ENCODE measurements at places on chromosomes 3 and 15.

DNA sequence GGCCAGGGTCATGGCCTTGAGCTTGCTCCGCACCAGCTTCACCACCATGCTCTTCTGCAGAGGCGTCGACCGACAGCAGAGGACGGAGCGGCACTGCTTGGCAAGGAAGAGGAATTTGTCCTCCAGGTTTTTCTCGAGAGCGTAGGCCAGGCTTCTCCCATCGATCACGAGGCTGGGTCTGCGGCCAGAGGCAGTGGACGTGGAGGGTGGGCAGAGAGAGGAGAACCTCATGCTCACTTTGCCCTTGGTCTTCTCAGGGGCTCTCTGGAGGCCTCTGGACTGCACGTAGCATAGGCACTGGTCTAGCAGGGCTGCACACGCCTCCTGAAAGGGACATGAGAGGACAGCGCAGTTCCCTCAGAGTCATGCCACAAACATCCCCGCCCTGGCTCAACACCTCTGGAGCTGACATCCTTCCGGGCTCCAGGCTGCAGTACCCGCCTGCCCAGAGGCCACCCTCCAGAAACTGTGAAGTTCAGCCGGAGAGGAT lies 168.3 kb downstream of the ATP10A start:
- DNase-seq: no peak

DNA sequence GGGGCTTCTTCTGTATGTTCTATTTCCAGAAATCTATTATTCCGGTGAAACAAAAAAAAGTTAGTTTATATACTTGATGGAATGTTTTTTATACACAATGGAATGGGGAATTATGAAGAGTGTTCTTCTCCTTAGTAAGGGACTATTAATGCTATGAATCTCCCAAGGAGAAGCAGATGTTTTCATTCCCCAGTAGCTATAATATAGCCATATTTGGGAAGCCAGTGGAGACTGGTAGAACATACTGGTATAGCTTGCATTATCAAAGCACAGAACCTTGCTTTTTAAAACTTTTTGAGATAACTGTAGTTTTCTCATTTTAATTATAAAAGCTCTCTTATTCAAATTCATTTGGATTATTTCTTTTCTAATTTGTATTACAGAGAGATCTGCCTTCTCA lies 38.3 kb downstream of the ADGRG7 start:
- DNase-seq: no peak

DNA sequence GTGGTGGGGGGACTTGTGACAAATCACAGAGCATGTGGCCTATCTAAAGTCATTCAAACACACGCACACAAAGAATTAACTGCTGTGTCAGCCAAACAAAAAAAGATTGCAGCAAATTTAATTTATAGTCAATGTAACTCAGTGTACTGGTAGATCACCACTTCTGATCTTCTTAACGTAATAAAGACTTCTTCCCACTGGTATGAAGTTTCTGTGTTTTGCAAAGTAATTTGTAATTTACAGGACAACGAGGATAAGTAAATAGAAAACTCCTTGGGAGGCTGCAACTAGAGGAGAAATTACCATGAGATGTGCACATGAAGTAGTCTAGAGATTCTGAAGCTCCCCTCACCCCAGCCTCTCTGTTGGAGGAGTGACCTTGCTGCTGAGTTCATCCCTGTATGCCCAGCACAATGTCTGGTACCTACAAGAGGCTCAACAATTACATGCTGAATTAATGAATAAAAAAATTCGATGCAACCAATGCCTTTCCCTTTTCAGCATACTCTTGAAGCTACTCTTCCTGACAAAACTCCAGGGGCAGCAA lies 207.3 kb downstream of the ARRDC4 start:
- no peak for DNase-seq

DNA sequence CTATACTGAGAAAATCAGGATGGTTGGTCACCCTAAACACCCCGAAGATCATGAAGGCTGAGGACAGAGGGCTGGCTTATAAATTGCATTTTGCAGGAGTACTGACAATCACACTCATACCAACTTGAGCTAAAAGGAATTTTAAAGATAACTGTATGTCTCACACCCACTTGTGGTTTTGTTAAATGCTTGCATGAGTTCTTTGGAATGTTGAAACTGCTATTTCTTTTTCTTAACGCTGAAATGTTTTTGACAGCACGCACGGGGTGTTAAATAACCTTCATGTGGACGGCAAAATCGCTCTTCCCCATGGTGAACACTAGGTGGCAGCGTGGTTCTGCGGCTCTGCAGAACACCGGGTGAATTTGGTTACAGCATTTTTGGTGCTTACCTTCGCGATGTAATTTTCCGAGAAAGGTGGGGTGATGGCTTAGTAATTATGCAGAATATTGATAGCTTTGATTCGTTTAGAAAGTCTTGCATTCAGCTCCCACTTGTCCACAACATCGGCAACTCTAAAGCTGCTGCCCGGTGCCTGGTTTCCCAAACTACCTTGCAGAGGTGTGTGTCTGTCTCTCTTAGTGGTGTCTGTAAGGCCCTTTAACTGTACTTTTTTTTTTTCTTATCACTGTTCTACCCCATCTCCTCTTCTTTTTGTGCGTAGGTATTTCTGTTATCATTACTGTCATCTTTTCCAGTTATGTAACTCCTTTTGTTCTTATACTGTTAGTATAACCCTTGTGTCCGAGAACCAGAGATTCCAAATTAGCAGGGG lies 51.7 kb downstream of the ARNT2 start:
- DNase-seq: peak; percentile 77

- DNase-seq: no peak
These were observed 368.4 kb upstream of the IL12A start for GRCh38 chr3:159620281-159620680.

DNA sequence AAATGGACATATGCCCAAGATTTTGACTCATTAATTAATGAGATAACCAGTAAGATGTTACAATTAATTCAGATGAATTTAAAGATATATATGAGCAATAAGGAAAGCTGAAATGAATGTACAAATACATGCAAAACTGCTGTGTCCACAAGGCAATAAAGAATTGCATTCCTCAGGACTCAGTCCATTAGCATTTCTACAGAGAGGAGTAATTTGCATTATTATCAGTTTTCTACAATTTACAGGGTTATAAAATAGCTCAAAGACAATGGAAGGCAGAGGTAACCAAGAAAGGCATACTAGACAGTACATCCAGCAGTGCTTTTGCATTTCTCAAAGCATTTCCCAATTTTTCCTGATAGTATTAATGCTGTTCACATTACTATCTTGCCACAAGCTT lies 377.1 kb upstream of the GOLIM4 start:
- no peak for DNase-seq

Data from NAMALWA (cell line).